ENCODE measurements at places on chromosomes 1 and 21.

DNA sequence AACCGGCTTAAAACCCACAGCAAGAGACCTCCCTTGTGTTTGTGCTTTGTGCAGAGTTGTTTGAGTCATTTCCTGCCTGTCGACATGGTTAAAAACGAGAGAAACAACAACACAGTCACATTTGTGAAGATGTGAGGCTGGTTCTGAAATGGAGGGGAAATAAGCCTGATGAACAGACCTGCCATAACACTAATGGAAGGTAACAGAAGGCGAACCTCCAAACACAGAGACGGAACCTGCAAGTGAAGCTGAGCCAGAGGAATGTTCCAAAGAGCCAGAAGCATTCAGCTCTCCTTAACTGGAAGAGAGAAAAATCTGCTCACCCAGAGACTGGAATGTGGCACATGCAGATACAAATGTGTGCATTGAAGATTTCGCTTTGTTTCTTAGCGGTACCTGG lies 53.2 kb upstream of the RAVER2 start:
- no peak for DNase-seq

DNA sequence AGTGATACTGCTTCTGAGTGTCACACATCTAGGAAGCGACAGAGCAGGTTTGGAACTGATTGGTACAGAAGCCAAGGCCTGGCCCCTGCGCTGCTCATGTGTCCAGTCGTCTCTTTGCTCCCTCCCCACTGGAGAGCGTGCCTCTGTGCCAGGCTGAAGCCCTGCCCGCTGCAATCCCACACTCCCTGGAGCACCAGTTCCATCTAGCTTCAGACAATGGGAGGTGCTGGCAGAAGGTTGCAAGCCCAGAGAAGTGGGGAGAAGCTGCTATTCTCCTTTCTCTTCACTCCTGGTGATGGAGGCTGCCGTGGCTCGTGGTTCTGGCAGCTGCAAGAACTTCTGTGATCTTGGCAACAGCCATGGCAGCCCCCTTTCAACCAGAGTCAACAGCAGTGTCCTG lies 250.9 kb downstream of the MATN1 start:
- no peak for DNase-seq

DNA sequence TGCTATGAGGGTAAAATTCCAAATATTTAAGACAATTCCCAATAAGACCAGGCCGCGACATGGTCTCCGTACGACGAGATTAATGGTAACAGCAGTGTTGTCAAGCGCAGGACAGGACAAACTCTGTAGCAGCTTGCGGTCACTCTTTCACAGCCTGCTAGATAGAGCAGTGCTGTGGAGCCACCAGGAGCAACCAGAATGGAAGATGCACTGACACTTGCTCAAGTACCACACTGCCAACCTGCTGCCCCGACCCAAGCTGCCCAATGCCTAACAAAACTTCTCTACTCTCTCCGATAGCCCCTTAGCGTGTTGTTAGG lies 636 bp downstream of the WARS2 start:
- DNase-seq = no peak

- no peak for DNase-seq
Observed at GRCh38 chr1:203138066-203138465, 10.5 kb downstream of the ADORA1 start.

GRCh38 chr21:16587141-16587581 lies 857.4 kb downstream of the USP25 start:
- no peak for DNase-seq

DNA sequence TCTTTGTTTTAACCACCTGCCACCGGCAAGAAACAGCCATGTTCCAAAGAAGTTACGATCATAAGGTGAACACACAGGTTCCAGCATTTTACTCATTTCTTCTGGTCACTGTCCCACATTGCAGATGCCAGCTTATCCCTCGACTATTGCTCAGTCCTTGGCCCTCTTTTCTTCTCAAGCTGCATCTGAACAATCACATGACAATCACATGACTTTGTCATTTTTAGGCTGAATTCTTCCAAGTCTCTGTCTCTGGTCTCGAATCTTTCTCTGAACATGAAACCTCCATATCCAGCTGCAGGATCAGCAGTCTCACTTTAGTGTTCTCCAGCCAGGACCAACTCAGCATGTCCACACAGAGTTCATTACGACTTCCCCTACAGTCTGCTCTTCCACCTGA lies 53.8 kb downstream of the UTP25 start:
- no peak for DNase-seq

DNA sequence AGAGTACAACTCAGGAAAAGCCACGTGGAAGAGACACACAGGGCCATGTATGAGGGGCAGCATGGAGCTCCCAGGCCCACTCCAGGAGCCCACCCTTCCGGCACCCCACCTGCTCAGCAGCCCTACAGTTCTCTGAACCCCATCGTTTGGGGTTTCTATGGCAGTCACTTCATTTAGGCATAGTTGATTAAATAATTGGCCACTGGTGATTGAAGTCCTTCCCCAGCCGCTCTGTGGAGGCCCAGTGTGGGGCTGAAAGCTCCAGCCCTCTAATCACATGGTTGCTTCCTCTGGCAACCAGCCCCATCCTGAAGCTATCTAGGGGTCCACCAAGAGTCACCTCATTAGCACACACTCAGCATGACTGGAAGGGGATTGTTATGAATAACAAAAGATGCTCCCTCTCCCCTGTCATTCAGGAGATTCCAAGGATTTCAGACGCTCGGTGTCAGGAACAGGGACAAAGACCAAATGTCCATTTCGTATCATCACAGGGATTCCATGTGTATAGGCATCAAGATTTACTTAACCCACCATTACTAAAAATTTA lies 12.2 kb upstream of the S100A7A start:
- no peak for DNase-seq

- DNase-seq = no peak
Observed at GRCh38 chr1:155272466-155273342, 600 bp downstream of the CLK2 start.

- no peak for DNase-seq
Observed at GRCh38 chr1:91827459-91828321, 58.3 kb downstream of the TGFBR3 start.

DNA sequence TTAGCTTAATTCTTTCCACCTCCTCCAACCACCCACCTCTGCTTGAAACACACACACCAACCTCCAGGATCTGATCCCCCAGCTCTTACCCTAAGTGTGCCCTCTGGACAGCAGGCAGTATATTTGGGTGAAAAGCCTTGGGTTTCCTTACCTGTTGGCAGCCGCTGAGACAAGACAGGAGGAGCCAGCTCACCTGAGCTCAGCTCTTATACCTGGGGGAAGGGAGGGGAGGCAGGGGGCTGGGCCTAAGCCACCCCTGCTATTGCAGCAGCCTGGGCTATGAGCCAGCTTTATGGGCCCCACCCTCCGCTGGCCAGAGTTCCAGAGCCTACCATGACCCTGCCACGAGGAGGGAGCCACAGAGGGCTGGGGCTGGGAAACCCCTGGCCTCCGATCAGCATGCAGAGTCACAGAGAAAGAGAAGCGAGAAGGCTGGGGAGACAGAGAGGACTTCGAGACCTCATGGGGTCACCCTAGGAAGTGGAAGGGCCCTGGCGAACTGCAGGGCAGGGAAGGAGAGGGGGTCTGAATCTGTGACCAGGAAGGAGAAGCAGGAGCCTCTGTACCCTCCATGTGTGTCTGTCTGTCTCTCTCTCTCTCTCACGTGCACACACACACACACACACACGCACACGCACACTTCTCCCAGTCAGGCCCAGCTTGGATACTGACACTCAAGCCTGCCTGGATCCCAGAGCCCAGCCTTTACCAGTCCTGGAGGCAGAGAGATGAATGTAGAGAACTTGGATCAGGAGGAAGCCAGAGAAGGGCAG lies at the start of gene S100A14:
S100A14 (minus strand) TSS at position 182 of the 773 bp plus-strand sequence. CDS start 467 bp downstream, outside the sequence.
- no peak for DNase-seq

DNA sequence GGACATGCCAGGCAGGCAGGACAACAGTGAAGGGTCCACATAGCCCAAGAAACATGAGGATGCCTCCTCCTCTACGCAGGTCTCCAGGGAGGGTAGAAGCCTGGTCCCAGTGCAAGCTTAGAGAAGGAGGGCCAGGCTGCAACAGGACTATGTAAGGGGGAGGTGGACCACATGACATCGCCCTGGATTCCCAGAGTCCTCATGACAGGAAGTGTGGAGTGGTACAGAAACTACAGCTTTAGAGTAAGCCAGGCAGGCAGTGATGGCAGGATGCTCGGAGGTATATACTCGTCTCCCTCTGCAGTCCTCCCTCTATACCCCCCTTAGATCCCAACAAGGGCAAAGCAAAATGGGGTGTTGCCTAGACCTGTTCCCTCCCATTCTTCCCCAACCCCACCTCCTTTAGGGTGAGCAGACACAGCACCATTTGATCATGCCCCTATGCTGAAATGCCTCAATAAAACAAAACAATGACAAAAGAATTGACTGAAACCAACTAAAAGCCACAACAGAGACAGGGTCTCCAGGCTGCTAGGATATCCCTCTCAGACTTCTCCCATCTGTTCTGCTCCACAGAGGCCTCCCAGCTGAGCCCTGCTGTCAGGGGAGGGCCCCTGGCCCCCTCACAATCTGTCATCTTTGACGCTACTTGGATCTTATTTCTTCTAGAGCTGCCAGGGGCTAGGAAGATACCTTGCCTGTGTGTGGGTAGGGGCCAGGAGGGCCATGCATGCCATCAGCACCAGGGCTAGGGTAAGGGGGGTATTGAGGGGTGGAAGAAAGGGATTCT lies 13.1 kb downstream of the FAM78B start:
- DNase-seq = no peak

DNA sequence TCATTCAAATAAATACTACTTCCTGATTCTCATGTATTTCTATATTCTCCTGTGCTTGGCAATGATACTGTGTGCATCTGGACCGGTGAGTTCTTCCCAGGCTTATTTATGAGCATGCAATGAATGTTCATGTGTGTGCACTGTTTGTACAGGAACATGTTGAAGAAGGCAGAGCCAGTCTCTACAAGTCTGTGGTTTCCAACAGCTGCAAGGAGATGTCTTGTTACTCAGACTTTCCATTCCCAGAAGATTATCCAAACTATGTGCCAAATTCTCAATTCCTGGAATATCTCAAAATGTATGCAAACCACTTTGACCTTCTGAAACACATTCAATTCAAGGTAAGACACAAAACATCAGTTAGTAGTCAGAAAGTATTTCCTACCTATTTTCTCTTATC lies 19.1 kb downstream of the FMO1 start:
- no peak for DNase-seq

DNA sequence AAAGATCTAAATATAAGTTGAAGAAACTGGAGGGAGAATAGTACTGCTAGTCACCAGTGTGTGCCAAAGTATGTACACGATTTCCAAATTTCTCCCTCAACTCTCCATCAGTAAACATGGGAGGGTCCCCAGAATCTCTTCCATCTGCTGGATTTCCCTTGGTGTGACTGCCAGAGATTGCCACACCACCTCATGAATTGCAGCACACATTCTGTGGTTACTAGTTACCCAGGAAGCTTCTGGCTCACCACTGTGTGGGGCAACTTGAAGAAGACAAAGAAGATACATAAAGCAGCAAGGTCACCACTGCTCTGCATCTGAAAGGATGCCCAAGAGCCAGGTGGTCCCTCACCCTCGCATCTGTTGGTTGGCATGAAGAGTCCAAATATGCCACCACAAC lies 191.7 kb upstream of the ESRRG start:
- no peak for DNase-seq

DNA sequence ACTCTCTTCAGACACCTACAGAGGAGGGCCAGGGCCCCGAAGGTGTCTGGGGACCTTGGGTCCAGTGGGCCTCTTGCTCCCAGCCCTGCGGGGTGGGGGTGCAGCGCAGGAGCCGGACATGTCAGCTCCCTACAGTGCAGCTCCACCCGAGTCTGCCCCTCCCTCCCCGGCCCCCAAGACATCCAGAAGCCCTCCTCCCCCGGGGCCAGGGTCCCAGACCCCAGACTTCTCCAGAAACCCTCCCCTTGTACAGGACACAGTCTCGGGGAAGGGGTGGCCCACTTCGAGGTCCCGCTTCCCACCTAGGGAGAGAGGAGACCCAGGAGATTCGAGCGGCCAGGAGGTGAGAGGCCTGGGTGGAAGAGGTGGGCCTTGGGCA lies 3.7 kb downstream of the ADAMTSL4 start:
- no peak for DNase-seq

- DNase-seq = no peak
Observed at GRCh38 chr1:8427493-8427892, 109.6 kb downstream of the SLC45A1 start.

DNA sequence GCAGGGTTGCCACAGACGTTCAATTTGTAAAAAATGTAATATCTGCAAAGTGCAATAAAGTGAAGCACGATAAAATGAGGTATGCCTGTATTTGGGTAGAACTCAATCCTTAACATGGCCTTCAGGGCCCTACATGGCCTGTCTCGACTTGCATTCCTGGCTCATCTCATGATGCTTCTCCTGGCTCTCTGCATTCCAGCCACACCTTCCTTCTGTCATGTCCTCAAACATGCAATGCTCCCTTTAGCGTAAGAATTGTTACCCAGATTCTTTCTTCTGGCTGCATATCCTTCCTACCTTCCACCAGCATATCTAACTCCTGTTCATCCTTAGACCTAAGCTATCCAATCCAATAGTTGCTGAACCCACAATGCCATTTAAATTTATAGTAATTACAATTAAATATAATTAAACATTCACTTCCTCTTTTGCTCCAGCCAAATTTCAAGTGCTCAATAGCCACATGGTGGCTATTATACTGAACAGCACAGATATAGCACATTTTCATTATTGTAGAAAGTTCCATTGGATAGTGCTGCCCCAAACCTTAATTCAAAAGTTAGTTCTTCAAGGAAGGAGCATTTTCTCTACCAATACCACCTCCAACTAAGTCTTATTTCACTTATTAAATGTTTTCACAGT lies 32.6 kb downstream of the FGGY start:
- no peak for DNase-seq
